ENCODE measurements at places on chromosomes 4 and X.

GRCh38 chrX:11611965-11612364, 53.8 kb downstream of the ARHGAP6 start:
- DNase-seq: no peak

- DNase-seq: peak; percentile 96
Measured at GRCh38 chr4:101977076-101977475, 186.5 kb downstream of the BANK1 start.

DNA sequence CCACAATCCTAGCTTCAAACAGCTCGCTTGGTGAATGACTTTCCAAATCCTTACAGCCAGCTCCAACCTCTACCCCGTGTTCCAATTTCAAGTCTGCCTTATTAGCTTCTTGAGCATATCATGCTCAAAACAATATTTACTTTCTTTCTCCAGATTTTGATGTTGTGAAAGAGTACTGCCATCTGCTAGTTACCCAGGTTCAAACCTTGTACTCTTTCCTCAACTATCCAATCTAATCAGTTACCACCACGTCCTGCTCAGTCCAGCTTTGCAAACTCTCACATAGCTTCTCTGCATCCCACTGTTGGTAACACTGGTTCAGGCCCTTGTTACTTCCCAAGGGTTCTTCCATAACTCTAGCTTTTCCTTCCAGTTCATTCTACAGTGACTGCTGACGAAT, 179.1 kb downstream of the NR3C2 start:
- DNase-seq: no peak

- no peak for DNase-seq
Measured at GRCh38 chr4:46506876-46507275, 116.9 kb upstream of the GABRA2 start.

DNA sequence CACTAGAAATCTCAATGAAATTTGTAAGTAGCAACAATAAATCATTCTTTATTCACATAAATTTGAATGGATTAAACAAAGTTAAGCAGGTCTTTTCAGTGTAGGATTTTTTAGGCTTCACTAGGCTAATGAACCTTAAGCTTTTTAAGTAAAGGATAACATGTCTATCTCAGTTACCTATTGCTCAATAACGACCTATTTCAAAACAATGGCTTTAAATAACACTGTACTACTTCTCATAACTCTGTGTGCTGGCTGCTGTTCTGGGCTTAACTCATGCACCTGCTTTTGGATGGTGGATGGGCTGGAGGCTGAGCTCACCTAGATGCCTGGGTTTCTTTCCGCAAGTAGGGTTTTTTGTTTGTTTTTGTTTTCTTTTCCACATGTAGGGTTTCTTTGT, 495.0 kb upstream of the SLIT2 start:
- no peak for DNase-seq

DNA sequence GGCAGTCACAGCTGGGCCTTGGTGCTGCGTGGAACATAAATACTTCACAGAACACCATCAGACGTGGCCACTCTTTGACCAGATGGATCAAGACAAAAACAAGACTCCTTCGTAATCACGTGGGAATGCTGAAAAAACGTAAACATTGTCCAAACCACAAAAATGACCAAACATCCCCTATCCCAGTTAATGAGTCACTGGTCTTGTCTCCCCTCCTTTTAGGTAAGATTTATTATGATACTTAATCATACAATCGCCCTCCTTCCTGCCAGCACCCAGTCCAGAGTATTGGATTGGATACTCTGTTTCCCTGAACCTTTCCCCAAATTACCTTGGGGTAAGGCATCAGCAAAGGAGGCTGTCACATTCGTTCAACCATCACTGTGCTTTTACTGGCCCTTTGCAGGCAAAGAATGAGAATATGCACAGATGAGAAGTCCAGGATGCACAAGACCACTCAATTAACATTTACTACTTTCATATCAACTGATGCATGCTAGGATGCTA, 601 bp upstream of the TCEANC start:
- peak; percentile 50 for DNase-seq

DNA sequence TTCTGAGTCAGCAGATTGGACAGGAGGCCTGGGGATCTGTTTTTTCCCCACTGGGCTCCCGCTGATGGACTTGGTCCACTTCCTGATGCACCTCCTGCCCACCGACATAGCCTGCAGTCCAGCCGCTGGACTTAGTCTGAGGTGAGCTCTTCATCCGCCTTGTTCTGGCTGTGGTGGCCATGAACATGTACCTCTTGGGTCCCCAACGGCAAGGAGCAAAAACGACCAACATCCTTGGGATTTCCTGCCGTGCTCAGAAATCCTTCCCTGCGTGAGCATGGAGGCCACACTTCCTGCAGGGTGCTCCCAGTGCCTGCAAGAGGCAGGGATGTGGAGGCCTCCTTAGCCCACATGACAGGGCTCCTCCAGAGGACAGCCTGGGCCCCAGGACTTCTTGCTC, 76.8 kb downstream of the CRMP1 start:
- DNase-seq: no peak

GRCh38 chr4:54717694-54718093, 59.9 kb downstream of the KIT start:
- no peak for DNase-seq

DNA sequence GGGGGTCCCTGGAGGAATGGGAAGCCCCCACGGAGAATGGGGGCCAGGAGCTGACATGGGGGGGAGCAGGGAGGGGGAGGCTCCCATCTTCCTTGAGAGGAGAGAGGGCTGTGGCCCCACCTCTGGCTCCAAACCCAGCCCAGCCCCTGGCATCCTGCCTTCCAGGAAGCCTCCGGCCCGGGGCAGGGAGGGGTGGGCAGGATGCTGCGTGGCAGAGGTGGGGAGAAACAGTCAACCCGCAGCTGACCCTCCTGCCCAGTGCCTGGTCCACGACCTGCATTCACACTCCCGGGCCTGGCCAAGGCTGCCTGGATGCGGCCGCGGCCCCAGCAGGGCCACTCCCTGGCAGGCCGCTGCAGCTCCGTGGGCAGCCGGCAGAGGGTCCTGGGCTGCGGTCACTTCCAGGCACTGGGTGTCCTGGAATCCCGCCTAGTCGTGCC, 39.0 kb downstream of the CPLX1 start:
- DNase-seq: no peak

DNA sequence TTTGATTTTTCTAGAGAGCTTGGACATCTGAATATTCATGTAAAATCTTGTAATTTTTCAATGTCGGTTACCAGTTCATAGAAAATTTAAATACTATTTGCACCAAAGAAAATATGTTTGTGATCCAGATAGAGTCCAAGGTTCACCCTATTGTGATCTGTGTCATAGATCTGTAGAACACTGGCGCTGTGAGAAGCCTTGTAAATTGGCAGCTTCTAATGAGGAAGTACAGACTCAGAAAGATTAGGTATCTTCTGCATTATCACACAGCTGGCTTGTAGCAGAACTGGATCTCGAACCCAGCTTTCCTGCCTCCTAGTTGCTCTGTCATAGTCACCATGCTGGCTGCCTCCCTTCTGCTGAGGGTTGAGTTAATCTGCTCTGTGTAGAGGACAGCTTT, 106.5 kb upstream of the PAK3 start:
- no peak for DNase-seq

- DNase-seq: no peak
Measured at GRCh38 chrX:36480441-36480990, 527.6 kb upstream of the FAM47C start.

DNA sequence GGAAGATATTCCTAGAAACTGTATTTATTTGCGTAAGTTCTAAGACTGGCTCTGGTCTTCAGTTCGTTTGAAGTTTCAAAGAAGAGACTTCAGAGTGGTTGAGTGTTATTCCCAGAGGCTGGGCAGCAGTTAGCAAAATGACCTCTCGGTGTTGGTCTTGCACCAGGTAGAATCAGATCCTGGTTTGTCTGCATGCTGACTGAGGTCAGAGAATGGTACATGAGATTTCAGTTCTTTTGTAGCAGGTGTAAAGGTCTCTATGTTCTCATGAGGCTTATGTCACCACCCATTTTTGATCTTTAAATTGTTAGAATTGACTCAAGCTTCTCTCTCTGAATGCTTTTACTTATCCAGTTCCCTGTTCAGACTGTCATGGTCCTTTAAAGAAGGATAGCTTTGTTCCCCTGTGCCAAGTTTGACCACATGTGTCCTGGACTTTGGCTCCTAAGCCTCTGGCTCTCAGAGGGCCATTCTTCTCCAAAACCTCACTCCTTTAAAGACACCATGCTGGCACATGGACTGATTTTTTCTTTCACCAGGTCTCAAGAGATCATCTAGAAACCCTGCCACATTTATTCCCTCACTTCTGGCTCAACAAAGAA, 355.8 kb upstream of the BOD1L1 start:
- DNase-seq: no peak

GRCh38 chr4:123709336-123709735, 312.7 kb downstream of the SPRY1 start:
- DNase-seq: no peak

Measured in NCI-H226 (cell line).